ENCODE measurements at places on chromosomes 6 and 20. TPM values are rescaled to one million over a fixed set of nuclear protein-coding genes. Genes with fewer than 3 reads are reported as not detected.

DNA sequence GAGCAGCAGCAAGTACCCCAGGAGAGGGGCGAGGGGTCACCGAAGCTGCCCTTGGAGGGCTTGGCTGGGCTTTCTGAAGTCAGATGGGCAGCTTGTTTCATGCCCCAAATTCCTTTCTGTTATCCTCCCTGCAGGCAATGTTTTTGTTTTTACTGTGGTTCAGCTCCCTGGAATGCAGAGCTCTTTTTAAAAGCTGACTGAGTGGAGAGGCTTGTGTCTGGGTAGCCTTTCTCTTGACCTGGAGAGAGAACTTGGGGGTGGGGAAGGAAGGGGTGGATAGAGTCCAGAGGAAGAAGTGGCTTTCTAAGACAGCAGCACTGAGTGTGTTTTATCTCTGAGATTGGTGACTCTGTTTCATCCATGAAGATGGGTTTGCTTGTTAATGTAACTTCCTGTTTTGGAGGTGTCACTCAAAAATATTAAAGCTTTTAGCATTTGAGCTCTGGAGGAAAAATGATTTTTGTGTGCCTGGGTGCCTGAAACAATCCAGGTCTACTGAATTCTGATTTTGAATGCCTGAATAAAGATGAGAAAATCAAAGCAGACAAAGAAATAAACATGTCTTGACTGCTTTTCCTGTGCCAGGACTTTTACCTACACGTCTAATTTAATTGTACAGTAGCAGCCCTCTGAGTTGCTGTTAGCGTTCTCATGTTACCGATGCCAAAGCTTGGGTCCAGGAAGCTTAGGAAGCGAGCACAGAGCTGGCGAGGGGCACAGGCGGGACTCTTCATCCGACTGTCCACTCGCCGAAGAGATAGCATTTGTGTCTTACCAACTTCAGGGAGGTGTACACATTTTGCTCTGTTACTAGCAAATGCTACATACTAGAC lies 78.2 kb upstream of the EEF1E1 start:
- DNase-seq, result no peak

- DNase-seq, result no peak
Observed at GRCh38 chr20:43901296-43901695, 13.4 kb upstream of the TOX2 start.

DNA sequence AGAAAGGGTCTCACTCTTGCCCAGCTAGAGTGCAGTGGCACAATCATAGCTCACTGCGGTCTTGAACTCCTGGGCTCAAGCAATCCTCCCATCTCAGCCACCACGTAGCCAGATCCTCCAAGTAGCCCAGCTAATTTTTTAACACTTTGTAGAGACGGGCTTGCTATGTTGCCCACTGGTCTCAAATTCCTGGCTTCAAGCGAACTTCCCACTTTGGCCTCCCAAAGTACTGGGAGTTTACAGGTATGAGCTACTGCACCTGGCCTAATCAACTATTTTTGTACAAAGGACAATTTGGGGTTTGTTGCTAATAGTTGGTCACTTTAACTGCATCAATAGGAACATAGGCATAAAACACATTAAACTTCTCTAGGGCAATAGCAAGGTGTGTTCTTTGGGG lies 29.9 kb upstream of the SYNCRIP start:
- no peak for DNase-seq

DNA sequence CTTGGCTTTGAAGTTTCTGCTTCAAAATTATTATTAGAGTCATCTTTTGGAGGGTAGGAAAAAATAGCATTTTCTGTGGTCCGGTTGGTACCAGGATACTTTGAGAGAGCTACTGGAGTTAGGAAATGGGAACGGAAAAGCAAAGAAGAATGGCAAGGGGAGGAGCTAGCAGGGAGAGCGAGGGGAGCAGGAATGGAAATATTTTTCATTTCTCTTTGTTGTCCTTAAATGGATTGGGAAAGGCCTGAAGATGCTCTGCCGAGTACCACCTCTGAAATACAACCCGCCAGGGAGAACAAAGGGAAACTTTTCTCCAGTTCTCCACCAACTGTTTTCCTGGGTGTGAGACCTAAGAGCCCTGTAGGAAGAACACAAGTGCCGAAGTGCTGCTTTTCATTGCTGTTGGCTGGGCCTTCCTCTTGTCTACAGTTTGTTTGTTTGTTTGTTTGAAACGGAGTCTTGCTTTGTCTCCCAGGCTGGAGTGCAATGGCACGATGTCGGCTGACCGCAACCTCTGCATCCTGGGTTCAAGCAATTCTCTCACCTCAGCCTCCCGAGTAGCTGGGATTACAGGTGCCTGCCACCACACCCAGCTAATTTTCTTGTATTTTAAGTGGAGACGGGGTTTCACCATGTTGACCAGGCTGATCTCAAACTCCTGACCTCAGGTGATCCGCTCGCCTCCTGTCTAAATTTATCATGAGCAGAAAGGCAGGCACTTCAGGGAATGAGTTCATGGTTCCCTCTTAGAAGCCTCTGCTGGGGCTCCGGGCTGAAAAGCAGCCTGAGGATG lies 3.5 kb upstream of the TRAF3IP2 start:
- DNase-seq, result no peak

- DNase-seq, result no peak
Observed at GRCh38 chr20:32062776-32063170, 10.7 kb downstream of the HCK start.

GFOD1 gene
- polyA plus RNA-seq, result 2.3 TPM

CSNK2A1 gene
- 174 TPM for polyA plus RNA-seq

Measured in left kidney (tissue), 8 donors.